Hindlimb muscle (tissue), 1 donor: ENCODE measurements at places on chromosomes 12 and 14.
A peak's percentile ranks its signal among the peaks of the same experiment; 100 is the strongest.

- no peak for DNase-seq
Measured at GRCh38 chr12:75868501-75868900, 163.1 kb downstream of the PHLDA1 start.

- peak; percentile 27 for DNase-seq
Measured at GRCh38 chr12:113065126-113066007, 8.8 kb downstream of the DTX1 start.

- DNase-seq: no peak
Measured at GRCh38 chr12:46702581-46703344, 123.0 kb downstream of the SLC38A4 start.

DNA sequence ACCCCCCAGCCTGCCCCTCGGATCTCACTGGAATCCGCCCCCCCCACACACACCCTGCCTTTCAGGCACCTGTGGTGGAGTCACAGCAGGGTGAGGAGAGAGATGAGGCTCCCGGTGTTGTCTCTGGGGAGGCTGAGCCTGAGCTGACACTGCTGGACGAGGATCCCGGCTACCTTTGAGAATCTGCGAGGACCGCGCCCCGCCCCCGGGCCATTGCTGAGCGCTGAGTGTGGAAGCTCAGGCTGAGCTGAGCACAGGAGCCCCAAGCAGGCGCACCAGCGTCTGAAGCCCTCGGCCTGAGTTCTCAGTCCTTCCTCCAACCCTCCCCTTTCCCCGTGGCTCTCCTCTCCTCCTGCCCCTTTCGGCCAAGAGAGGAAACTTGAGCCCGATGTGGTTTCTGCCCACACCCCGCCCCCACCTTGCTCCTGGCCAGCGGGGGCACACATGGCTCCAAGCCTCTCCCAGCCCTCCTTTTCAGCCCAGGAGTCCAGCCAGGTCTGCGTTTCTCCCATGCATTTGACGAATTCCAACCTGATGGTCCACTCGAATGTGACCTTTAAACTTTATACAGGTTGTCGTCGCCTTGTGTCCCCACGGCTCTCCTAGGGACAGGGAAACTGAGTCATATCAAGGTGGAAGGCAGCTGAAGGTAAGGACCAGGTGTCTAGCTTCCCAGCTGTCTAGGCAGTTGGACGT lies at the start of gene NFE2:
TSS of gene NFE2 (minus strand) at position 284 of the 696 bp plus-strand sequence. CDS start 5,767 bp downstream, outside the sequence.
- DNase-seq: no peak

- DNase-seq: peak; percentile 97
Measured at GRCh38 chr12:98503342-98503591, 12.1 kb upstream of the TMPO start.

DNA sequence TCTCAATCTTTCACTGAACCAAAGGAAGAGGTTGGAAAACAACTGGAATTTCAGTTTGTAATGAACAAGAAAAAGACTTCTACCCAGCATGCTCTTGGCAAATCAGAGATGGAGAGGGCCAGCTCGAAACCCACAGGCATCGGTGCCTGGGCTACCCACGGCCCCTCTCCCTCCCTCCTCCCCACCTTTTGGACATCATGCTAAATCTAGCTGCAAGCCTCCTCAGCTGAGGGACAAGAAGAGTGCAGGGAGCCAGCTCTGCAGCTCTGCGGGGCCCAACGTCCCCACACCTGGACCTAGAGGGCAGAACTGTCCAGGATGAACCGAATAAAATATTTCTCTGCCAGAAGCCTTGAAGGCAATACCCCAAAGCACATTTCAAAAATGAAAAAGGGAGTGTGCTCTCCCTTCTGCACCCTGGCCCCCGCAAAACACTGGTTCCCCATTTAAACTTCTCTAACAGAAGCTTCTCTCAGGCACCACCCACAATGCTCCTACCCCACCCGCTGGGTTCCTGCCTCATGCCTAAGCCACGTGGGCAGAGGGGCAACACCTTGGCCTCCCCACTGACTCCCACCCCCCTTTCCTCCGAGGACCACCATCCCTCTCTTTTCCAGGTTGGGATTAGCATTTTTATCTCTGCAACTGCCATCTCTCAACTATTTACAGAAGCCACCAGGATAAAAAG lies 8.2 kb downstream of the CAMKK2 start:
- DNase-seq: no peak

DNA sequence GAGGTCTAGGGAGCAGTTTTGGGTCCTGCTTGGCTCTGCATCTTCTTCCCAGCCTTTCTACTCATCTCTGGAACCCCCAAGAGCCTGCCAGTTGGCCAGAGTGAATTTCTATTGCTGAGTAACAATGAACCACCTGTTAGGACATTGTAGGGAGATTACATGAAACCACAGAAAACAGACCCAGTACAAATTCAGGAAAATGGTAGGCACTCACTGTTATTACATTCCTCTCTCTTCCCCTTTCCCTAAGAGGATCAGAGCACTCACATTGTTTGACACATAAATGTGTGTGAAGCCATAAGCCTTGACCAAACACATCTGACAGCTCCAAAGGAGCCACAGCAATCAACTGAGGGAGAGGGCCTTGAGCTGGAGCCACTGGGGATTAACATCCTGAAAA lies 216.1 kb downstream of the TMEM132D start:
- DNase-seq: no peak

DNA sequence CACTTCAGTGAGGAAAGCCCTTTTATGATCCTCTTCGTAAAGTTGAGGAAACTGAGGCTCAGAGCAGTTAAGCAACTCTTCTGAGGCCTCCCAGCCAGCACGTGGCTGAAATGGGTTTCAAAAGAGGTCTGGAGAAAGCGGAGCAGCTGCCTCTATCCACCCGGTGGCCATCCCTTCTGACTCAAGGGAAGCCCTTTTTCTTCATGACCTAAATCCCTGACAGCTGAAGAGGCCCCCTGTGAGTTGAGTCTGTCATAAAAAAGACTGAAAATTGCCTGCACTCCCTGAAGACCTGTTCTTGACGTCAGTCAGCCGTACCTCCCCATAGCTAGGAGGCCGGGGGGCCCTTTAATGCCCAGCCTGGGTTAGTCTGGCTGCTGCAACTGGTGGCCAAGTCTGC lies 10.7 kb downstream of the CMKLR1 start:
- no peak for DNase-seq

- no peak for DNase-seq
Measured at GRCh38 chr12:5830111-5830510, 114.9 kb downstream of the ANO2 start.

- peak; percentile 70 for DNase-seq
Measured at GRCh38 chr14:24900269-24901100, 149.5 kb downstream of the STXBP6 start.

GRCh38 chr12:65984227-65984479 lies 146.4 kb downstream of the LLPH start:
- DNase-seq: no peak

DNA sequence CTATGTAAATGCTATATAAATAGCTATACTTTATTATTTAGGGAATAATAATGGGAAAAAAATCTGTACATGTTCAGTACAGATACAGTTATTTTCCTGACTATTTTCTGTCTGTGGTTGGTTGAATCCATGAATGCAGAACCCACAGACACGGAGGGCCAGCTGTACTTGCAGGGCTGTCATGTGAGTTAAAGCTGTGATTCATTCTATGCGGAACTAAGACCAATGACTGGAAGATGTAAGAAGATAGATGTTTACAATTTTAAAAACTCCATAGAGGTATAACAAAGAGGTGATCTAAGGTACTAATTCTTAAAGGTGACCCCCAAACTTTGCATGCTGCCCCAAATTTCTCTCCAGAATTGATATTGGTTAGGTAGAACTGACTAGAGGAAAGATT lies 14.6 kb downstream of the PCNX4 start:
- no peak for DNase-seq

GRCh38 chr14:69214393-69214792 lies 23.1 kb downstream of the EXD2 start:
- no peak for DNase-seq

- DNase-seq: no peak
Measured at GRCh38 chr14:95597784-95598211, 62.9 kb downstream of the GLRX5 start.

DNA sequence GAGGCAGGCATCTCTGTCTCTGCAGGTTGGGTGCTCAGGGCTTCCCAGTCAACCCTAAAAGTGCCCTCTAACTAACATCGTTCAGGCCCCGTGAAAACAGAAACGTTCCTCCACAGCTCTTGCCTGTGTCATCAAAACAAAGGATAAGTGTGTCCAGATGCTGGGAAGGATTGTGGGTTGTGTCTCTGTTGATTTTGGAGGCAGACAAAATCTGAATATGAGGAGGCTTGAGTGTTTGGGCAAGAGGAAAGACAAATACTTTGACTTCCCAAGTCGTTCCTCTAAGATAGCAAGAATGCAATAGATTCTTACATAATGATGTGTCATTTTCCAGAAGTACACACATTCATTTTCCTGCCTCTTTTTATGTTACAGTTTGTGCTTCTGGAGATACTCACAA lies 52.9 kb downstream of the SERPINA3 start:
- no peak for DNase-seq

- no peak for DNase-seq
Measured at GRCh38 chr12:80655751-80656150, 51.7 kb upstream of the MYF6 start.

GRCh38 chr12:93121729-93122488 lies 192.8 kb upstream of the EEA1 start:
- no peak for DNase-seq

DNA sequence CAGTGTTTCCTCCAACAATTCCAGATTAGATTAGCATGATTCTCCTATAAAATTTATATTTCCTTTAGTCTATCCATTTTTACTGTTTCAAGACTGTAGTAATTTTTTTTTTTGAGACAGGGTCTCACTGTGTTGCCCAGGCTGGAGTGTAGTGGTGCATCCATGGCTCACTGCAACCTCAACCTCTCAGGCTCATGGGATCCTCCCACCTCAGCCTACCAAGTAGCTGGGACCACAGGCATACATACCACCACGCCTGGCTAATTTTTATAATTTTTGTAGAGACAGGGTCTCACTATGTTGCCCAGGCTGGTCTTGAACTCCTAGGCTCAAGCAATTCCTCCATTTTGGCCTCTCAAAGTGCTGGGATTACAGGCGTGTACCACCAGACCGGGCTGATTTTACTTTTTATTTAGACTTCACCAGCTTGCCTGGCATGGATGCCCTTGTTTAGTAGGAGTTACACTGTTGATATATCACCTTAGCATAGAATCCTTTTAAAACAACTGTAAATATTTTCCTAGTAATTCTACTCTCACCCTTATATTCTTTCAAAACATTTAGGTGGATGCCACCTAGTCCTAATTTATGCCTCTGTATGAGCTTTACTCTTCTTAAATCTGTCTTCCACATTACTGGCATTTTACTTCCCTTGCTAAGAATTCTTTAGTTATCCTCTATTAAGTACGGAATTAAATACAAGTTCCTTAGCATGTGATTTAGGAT lies 55.8 kb upstream of the LIMA1 start:
- DNase-seq: no peak

- DNase-seq: no peak
Measured at GRCh38 chr12:127943481-127944210, 323.3 kb upstream of the TMEM132C start.

- DNase-seq: no peak
Measured at GRCh38 chr12:29208060-29208459, 59.0 kb downstream of the FAR2 start.

DNA sequence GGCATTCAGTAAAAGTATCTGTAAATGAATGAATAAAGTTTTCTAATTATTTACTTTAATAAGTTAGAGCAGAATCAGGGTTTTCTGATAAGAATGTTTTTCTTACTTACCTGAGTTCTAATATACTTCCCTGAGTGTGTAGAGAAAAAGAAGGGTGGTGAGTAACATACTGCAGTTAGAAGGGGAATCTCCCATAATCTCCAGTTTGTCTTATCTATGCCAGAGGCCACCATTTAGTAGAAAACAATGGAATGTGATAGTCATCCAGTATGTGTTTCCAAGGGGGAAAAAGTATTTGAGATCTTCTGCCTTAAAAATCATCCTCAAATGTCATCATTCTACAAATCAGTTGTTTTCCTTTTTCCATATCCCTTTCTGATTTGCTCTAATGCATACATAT lies 56.5 kb upstream of the PAWR start:
- DNase-seq: no peak

- no peak for DNase-seq
Measured at GRCh38 chr12:7034464-7034863, 16.2 kb upstream of the LPCAT3 start.

GRCh38 chr12:116150001-116150400 lies 127.5 kb downstream of the MED13L start:
- no peak for DNase-seq

DNA sequence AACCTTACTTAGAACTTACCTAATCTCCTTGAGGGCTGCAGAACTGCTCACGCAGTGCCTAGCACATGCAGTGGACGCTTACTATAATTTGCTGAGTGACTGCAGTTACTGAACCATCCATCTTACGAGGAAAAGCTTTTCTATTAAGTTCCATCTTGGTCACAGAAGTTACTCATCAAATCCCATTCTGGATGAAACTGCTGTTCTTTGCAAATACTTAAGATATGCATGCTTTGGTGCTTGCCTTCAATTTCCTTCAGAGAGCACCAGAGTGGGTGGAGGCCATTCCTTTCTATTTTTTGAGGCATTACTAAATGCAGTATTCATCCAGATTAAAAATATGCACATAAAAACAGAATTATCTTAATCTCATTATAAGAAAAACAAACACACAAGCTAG lies 17.7 kb upstream of the PELI2 start:
- DNase-seq: no peak

DNA sequence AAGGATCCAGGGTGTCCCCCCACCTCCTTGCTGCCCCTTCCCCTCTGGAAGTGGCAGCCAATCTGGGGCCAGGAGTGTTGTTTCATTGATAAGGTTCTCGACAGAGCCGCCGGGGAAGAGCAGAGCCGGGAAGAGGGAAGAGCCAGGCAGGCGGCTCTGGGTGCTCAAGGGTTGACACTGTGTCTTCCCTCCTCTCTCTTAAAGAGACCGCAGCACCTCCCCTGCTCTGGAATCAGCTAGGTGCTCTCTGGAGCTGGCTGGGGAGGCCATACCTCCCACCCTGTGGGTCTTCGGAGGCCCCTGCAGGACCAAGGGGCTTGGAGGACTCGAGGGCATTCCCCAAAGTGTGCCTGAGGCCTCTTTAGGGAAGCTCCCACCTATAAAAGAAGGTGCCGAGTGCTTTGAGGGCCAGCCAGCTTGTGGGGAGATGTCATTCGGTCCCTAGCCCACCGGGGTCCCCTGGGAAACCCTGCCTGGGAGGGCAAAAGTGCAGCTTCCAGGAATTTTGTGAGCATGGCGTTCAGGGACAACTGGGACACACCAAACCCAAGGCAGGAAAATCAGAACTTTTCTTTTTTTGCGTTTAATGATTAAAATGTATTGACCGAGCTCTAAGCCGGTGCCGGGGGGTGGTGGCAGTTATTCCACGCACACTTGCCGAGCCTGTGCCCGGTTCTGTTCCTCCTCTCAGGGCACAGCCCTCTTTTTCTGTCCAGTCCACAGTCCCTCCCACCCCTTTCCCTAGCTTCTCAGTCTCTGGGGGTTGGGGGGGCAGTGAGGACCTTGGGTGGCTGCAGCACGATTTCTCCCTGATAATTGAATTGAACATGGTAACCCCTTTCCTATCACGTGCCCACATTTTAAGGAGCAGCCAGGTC lies 3.0 kb downstream of the SETD1B start:
- no peak for DNase-seq

GRCh38 chr12:119692997-119693396 lies 25.1 kb downstream of the PRKAB1 start:
- no peak for DNase-seq
